ENCODE measurements at places on chromosomes 13 and 19.

- no peak for DNase-seq
These were observed 1505.1 kb downstream of the PCDH9 start for GRCh38 chr13:65725006-65725405.

GRCh38 chr19:52664461-52664860 lies 26.3 kb upstream of the ZNF83 start:
- DNase-seq = no peak

- no peak for DNase-seq
These were observed 439.4 kb upstream of the KLF12 start for GRCh38 chr13:74573654-74574053.

DNA sequence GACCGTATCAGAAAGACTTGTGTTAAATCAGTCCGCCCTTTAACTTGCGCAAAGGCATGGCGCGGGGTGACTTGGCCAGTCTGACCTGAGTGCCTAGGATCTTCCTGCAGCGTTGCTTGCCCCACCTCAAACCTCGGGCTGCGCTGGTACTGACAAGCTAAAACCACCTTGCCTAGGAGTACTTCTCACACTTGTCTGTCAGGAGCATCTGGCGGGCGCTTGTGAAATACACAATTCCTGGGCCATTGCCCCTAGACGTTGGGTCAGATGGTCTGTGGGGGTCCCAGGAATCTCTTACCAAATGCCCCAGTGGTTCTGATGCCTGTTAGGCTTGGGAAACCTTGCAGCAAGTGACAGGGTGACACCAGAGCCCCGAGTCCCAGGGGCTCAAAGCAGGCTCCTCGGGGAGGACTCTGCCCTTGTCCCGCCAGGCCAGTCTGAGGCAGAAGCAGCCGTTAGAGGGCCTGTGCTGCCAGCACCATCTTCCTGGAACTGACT lies 12.9 kb downstream of the CEBPG start:
- DNase-seq = no peak

GRCh38 chr19:6223461-6224307 lies 56.1 kb downstream of the MLLT1 start:
- no peak for DNase-seq

- DNase-seq = no peak
These were observed 5.7 kb upstream of the FPR3 start for GRCh38 chr19:51789061-51789795.

- peak; percentile 14 for DNase-seq
These were observed at the start of gene SPRY2 for GRCh38 chr13:80341101-80341755. TSS of gene SPRY2 (minus strand) at chr13:80341126. CDS start at chr13:80337705, 3,421 bp downstream.

DNA sequence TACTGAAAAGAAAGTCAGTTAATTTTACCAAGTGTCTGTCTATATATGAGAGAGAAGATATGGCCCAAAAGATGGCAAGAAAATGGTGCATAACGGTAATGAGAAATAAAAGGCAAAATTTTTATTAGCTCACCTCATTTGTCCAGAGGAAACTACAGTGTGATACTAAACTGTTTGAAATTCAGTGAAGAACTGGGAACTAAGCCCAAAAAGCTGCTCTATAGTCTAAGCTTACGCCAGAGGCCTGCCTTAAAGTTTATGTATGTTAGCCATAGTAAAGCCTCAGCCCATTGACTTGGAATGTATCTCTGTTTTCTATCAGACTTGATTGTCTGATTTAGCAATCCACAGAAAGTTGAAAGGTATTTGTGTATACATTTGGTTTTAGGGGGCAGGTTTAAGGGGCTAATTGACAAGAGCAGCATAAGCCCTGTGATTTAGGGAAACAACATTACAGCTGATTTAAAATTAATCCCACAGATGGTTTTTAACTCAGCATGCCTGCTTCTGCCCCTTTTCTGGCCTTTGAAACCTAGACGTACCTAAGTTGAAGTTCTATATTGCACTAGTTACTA lies 91.0 kb upstream of the MAB21L1 start:
- no peak for DNase-seq

- DNase-seq = no peak
These were observed 1.6 kb upstream of the IGFL4 start for GRCh38 chr19:46042252-46042883.

DNA sequence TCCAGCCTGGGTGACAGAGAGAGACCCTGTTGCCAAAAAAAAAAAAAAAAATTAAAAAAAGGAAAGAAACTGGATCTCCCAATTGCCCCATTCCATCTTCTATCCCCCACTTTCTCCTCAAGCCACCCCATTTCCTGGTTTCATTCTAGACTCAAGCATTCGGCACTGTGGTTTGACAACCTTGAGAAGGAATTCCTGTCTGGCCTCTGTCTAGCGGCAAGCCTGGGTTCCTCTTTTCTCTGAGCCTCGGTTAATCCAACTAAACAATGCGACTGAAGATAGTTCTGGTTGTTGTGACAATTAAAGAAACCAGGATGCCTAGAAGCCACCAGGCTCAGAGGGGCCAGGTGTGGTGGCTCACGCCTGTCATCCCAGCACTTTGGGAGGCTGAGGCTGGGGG lies 3.3 kb upstream of the C3 start:
- DNase-seq = no peak

DNA sequence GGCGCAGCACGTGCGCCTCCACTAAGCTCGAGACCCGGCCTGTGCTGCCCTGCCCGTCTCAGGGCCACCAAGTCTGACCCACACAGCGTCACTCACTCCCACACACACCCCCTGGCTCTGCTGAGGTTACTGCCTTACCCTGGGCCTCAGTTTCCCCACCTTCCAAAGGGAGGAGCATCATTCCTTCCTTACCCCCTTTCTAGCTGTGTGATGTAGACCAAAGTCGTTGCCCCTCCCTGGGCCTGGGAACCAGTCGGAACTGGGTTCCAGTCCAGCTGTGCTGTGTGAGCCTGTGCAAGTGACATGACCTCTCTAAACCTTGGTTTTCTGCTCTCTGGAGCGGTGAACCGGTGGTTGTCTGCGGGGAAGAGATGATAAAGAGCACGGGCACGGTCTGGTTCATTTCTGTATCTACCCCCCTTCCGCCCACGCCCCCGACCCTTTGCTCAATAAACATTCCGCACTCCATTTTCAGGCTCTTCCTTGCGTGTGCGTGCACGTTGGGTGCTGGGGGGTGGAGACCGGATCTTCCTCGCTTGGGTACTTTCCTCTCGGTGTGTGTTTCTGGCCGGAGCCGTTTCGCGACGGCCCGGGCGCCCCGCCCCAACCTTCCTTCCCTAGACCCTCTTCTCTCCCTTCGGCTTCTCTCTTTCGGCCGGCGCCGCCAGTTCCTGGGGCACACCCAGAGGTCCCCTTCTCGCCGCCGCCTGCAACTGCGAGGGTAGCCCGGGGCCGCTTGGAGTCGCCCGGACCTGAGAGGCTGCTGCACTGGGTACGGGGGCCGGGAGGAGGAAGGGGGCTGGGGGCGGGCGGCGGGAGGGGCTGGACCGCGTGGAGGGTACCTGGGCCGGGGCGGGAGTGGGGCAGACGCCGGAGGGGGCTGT lies at the start of gene ZNF581:
Gene ZNF581, plus strand, starts transcription at position 647 of the 884 bp plus-strand sequence. CDS start 923 bp downstream, outside the sequence.
- peak; percentile 86 for DNase-seq

DNA sequence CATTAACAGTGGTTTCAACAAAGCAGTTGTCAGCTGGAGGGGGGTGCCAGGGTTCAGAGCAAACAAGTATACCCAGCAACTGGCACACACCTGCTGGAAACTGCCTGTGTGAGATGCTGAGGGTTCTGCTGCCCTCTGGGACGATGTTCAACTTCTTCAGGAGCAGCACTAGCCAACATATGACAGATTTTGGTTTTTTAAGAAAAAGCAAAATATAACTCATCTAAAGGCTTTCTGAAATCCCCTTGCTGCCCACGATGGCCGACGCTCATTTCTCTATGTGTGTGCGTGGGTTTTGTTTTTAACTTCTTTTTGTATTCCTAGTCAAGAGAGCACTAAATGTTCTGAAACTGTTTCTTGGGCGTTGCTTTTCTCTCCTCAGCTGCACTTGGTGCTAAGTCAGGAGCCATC lies 79.9 kb downstream of the MRPL57 start:
- DNase-seq = no peak

GRCh38 chr19:34503531-34504272 lies 22.1 kb downstream of the WTIP start:
- no peak for DNase-seq

- no peak for DNase-seq
These were observed 154.9 kb downstream of the UGGT2 start for GRCh38 chr13:95898256-95898655.

DNA sequence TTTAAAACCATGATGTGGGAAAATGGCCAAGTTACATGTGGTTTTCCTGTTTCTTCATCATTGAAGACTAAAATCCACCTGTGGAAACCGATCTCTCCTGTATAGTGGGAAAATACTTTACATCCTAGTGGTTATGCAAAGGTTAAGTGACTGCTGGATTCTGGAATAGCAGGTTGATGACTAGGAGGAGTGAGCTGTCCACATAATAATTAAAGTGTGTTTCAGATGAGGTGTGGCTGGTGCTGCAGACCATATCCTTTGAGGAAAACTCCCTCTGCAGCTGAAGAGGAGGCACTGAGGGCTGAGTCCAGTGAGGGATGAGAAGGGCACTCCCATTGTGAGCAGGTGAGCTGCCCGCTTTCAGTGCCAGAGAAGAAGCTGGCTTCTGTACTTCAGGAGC lies 43.2 kb downstream of the DCLK1 start:
- DNase-seq = no peak

GRCh38 chr19:29576761-29577648 lies 29.1 kb upstream of the POP4 start:
- peak; percentile 11 for DNase-seq

GRCh38 chr13:30105381-30105780 lies 202.0 kb downstream of the KATNAL1 start:
- no peak for DNase-seq

DNA sequence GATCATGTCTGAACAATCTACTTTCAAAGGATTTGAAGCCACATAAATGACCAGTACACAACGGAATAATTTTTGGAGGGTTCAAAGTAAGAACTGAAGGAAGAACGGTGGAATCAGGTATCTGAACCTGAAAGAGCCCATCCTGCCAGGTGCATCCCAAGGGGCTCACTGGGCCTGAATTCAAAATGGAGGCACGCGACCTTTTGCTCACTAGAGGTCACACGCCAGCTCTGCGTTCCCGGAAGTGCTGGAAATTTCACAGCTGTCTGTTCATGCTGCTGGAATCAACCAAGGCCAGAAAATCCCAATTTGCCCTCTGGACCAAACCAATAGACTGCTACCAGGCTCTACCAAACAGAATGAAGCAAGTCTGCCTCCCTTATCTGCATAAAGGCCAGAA lies 4.2 kb upstream of the RASA3 start:
- no peak for DNase-seq

GRCh38 chr13:30193279-30194234 lies 113.8 kb downstream of the KATNAL1 start:
- no peak for DNase-seq

DNA sequence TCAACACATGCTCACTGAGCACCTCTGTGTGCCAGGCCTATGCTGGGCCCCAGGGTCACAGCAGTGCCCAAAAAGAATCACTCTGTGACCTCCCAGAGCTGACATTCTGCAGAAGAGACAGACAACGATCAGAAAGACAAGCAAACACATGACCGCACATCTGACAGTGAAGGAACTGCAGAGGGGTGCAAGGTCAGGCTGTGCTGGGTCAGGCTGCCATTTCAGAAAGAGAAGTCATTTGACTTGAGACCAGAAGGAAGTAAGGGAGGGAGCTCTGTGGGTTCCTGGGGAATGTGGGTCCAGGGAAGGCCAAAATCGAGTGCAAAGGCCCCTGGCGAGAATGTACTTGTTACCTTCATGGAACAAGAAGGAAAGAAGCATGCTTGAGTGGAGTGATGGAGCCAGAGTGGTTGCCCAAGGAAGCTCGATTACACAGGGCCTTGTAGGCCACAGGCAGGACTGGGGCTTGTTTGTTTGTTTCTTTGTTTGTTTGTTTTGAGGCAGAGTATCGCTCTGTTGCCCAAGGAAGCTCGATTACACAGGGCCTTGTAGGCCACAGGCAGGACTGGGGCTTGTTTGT lies 11.4 kb upstream of the CD22 start:
- DNase-seq = no peak

- DNase-seq = no peak
These were observed 4.6 kb downstream of the KLF12 start for GRCh38 chr13:74129500-74130191.

DNA sequence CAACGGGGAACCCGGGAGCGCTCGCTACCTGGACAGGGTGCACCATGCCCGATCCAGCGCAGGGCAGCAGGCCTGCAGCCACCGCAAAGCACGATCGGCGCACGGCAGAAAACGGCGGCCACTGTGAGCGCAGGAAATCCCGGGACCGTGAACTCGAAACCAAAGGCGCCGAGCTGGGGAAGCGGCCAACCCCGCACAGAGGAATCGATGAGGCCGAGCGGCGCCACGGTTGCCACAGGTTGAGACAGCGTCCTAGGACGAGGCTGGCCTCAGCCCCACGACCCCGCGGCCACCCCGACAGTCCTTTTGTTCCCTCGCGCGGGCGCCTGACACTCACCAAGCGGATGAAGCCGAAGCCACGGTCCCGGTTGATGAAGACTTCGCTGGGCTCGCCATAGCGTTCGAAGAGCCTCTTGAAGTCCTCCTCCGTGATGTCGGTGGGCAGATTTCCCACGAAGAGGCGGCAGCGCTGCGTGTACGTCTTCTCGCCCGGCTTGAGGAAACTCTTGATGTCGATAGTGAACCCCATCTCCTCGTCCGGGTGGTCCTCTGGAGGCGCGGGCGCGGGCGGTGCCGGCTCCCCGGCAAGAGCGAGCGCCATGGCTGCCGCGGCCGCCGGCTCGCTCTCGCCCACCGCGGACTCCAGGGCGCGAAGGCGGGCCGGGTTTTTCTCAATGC lies 557 bp downstream of the PSPC1 start:
- peak; percentile 60 for DNase-seq

DNA sequence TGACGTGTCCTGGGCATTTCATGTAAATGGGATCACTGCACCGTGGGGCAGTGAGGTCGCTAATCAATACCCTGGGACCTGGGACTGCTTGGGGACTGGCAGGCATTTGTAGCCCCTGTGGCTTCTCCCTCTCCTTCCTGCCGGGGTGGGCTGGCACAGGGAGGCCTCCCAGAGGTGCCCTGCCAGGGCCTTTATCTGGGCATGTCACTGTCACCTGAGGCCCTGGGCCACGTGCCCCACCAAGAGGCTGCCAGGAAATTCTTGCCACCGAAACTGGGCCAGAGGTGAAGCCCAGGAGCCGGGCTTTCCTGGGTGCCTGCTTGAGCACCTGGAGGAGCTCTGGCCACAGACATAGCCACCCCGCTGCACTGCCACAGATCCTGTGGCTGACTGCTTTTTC lies 1.8 kb upstream of the NMRK2 start:
- no peak for DNase-seq

GRCh38 chr19:42151782-42152684 lies 19.8 kb upstream of the POU2F2 start:
- no peak for DNase-seq

Data from stimulated activated CD4-positive, alpha-beta T cell treated with anti-CD3 and anti-CD28 coated beads, Interleukin-4, amount 100 ng/mL, for 1 hour (primary cell).